ENCODE measurements at places on chromosomes 11 and 22. TPM values are rescaled to one million over a fixed set of nuclear protein-coding genes. Genes with fewer than 3 reads are reported as not detected.

DNA sequence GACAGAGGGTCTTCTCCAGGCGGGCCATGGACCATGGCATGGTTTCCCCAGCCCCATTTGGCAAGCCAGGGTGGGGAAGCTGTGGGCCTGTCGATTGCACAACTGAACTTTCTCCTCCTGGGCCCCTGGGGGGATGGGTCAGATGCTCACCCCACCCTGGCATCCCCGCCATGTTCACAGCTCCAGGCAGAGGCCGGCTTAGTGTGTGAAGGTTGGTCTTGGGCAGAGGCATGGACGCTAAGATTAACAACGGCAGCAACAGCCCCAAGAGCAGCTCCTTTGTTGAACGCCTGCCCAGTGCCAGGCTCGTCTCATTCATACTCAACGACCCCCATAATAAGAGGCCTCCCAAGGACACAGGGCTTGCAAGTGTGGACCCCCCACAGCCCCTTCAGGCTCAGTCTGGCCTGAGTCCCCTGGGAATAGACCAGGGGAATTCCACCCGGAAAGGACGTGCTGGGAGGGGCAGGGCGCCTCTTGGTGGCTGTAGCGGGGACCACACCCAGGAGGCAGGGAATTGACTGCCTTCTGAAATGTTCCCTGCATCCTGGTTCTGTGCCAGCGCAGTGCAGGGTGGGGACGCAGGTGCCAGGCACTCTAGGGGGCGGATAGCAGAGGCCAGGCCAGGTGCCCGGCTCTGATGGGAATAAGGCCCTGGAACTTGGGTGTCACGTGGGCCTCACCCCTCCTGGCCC is 8.3 kb downstream of the TSPO start:
- DNase-seq: no peak

The KCNJ4 gene
- 1.6 TPM for polyA plus RNA-seq

- no peak for DNase-seq
These were observed 14.9 kb downstream of the PGAP2 start for GRCh38 chr11:3823303-3823702.

DNA sequence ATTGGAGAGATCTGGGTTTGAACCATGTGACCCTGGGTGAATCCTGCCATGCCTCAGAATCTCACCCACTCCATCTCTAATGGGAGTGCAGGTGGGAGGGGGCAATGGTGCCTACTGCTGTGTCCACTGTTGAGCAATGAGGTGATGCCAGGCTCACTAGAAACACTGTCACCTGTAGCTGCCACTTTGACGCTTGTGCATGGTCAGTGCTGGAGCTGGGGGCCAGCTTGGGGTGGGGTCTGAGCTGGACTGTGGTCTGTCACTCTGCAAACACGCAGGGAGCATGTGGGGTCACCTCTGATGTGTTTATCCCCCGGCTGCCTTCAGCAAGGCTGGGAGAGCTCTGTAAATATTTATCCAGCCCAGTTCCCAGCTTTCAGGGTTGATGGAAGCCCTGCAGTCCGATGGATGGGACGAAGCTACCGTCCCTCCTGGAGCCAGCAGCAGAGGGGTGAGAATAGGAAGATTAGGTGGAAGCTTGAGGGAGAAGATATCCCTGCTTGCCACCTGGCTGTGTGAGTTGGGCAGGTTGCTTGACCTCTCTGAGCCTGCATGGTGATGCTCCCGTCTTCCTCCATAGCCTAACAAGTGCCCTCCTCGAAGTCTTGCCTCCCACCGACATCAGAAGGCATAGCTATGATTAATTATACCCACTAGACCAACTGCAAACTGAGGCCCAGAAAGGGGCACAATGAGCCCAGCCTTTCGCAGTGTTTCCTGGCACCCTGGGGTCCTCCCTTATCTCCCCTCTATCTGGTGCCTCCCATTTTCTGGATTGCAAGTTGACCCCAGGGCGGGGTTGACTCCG is 1.7 kb downstream of the MMP11 start:
- no peak for DNase-seq

- no peak for DNase-seq
These were observed 53.9 kb downstream of the CTNND1 start for GRCh38 chr11:57815476-57815875.

GRCh38 chr22:22960307-22960706 is 72.7 kb downstream of the IGLL5 start:
- no peak for DNase-seq

The MMP11 gene
- polyA plus RNA-seq: 8.2 TPM

DNA sequence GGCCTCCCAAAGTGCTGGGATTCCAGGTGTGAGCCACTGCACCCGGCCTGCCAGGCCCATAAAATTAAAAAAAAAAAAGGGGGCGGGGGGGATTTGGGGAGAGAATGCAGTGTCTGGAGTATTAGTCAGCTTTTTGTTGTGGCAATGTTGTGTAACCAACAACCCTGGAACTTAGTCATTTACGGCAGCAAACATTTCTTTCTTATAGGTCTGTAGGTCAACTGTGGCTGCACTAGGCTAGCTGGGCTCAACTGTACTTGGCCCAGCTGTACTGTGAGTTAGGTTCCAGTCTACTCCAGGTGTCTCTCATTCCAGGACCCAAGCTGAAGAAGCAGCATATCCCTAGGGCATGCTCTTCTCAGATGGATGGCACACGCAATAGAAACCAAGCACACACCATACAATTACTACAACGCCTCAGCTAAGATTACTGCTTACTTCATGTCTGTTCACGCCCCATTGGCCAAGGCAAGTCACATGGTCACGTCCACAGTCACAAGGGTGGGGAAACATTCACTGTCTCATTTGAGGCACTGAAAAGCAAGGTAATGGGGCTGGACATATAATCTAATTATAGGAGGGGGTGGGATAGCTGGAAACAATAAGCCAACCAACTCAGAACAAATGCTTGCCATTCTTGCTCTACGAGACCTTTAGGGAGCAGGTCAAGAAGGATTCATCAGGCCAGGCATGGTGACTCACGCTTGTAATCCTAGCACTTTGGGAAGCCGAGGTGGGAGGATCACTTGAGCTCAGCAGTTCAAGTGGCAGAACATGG is 10.4 kb upstream of the SPINDOC start:
- no peak for DNase-seq

DNA sequence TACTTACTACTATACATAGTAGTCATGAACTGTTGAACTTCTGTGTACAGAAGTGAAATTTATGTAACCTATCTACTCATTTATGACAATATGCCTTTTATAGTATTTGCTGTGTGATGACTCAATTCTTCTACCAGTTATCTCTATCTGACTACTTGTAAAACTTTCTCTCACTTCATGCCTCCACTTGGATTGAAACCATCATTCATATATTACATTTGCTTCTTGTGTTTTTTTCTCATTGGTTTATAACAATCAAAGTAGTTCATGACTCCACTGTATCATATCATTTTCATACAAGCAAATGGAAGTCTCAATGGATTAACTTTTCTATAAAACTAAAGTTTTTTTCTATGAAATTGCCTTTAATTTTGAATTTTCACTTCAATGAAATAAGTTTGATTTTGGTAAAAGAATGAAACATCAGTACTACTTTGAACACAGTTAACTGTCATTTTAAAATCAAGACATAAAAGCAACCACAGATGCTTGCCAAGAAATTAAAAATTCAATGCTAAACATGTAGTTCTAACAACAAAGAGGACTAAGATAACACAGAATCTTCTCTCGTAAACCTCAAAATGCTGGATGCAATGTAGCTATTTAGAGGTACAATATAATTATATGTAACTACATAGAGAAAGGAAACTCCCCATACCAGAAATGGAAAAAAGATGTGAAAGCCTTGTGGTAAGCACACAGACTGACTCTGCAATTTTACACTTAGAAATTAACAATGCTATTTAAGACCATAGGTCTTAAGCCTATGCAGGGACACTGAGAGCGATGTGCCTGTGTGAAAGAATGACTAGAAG is 27.6 kb upstream of the EXPH5 start:
- DNase-seq: no peak

The CCDC87 gene
- 0.25 TPM for polyA plus RNA-seq

DNA sequence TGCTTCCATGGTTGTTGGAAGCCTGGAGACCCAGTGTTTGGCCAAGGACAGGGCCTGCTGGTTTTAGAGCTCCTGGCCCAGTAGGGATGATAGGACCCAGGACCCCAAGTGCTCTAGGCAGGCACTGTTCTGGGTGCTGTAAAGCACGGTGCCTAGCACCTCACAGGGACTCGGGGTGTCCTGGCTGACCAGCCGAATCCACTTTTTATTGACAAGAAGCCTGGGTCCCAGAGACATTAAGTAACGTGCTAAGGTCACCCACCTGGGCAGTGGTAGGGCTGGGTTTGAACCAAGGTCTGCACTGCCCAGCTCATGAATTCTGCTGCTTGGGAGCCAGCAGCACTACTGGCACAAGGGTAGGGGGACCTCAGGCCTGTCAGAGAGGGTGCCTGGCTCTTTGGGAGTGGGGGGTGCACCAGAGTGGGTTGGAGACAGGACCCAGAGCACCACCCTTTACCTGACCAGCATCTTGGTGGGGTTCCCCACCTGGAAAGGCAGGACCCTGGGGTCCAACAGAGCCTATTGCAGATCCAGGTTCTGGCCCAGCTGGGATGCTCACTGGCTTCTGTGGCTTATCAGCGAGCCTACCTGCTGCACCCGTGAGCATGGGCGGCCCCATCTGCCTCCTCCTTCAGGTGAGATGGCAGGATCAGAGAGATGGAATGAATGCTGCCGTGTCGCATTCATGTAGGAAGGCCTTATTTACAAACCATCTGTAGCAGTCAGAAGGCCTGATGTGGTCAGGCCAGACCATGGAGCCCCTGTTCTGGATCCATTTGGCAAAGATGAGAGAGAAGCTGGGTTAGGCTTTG is 52.0 kb downstream of the BCR start:
- DNase-seq: no peak

The KCNQ1OT1 gene
- 1.3 TPM for polyA plus RNA-seq

The WNT7B gene
- 0.12 TPM for polyA plus RNA-seq

- no peak for DNase-seq
These were observed 32.3 kb downstream of the WEE1 start for GRCh38 chr11:9605742-9606141.

GRCh38 chr22:36332623-36333332 is 55.0 kb downstream of the MYH9 start:
- no peak for DNase-seq

DNA sequence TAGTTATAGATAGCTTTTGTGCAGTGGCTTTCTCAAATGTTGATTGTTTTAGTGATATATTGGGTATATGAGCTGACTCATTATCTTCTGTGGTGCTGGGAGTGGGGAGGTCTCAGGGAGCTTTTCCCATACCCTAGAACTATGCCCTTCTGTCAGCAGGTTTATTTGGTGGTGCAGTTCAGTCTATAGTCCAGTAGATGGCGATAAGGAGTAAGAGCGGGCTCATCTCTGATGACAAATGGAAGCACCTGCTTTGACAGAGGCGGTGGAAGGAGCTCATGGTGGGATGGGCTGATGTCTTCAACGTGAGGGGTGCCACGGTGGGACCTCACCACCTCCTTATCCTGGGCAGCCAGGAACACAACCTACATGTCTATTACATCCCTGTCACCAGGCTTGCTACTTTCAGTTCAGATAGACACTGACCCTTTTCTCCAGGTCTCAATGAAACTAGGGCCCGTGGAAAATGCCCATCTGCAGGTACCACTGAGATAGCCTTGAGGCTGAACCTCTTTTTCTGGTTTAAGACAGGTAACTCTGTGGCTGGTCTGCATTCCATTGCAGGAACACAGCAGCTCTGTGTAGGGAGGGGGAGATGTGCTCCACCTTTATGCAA is 13.0 kb upstream of the OR6A2 start:
- DNase-seq: peak; percentile 19

The TMEM45B gene
- polyA plus RNA-seq: 0.66 TPM

DNA sequence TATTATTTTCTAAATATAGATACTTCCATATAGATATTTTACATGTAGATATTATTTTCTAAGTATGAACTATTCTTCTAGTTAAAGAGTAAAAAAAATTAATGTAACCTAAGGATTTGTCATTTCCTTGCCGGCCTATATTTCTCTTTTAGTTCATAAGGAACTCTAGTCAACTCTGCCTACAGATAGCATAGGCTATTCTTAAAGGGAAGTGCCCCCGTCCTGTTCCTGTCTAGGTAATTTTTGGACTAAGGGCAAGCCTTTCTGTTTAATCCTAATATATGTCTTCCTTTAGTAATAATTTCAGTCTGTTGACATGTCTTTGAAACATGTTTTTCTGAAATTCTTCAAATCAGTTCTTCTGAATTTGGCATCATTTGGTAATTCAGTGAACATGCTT is 161.9 kb downstream of the C11orf91 start:
- DNase-seq: no peak

The RASSF10 gene
- polyA plus RNA-seq: 0.34 TPM

DNA sequence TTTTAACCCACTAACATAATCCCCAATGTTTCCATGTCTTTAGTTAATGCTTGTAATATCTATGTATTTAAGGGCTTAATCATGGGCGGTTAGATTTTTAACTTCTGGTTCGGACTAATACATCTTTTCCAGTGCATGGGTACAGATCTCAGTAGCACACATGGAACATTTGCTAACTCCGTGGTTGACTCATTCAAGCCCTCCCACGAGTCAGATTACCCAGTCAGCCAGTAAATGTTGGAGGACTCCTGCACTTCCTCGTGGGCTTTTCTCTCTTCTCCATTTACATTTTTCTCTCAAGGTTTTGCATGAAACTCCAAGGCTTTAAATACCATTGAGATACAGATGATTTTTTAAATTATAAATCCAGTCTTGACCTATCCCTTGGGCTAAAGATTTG is 313.9 kb downstream of the ST3GAL4 start:
- DNase-seq: no peak

The SCO2 gene
- 6.1 TPM for polyA plus RNA-seq
